PC-9 (cell line): ENCODE measurements at places on chromosomes 3 and 15.

- DNase-seq, result no peak
Observed at GRCh38 chr3:115325539-115325938, 178.5 kb upstream of the ZBTB20 start.

- DNase-seq, result no peak
Observed at GRCh38 chr3:119125742-119126504, 20.0 kb upstream of the TEX55 start.

GRCh38 chr15:31500766-31501449 lies 174.3 kb downstream of the KLF13 start:
- no peak for DNase-seq

GRCh38 chr3:64801856-64802255 lies 114.1 kb upstream of the ADAMTS9 start:
- DNase-seq, result no peak

DNA sequence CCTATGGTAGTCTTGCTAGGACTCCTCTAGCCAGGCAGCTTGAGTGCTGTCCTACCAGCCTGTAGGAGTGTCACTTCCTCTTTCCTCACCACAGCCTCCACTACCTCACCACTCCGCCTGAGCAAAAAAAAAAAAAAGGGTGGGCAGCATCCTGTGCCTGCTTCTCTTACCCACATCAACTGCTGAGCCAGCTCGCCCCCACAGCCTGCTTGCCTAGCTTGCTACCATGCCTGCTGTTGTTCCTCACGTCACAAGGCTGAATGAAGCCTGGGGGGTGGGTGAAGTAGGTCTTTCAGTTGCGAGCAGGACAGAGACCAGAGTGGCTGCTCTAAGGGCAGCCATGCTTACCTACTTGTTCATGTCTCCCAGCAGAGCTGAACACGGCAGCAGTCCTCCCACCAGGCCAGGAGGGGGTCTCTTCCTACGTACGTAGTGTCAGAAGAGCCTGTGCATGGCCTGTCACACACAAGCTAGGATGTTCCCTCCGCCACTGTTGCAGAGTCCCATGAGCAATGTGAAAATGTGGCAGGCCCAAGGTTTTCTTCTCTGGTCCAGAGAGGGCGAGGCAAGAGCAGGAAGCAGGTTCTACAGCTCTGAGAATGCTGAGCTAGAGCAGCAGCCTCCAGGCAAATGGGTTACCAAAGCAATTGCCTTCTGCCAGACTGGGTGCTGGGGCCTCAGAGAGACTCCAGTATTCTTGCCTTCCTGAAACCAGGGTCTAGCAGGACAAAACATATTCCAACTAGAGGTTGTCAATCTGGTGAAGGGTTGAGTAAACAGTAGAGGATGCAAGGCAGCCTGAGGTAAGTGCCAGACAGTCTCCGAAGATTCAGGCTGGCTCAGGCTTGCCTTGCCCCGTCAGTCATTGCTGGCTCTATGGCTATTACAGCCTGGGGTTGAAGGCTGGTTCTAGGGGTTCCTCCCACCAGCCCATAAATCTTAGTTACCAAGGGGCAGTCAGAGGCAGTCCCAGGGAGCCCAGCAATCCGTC lies 8.1 kb downstream of the PPM1M start:
- DNase-seq, result no peak

GRCh38 chr3:107272885-107273284 lies 104.4 kb upstream of the CCDC54 start:
- no peak for DNase-seq

DNA sequence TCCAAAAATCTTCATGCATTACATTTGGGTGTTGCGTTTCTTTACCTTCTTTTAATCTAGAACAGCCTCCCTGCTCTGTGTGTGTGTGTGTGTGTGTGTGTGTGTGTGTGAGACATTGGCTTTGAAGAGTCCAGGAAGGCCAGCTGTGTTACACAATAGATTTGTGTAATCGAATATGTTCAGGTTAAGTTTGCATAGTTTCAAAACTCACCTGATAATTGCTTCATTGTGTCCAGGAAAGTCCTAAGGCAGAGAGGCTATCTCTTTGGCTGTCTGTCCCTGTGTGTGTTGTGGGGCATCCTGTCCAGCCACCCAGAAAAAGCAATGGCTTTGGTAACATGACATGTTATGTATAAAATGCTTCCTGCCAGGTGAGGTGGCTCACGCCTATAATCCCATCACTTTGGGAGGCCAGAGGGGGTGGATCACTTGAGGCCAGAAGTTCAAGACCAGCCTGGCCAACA lies 37.5 kb downstream of the ZNF710 start:
- no peak for DNase-seq

- DNase-seq, result no peak
Observed at GRCh38 chr15:81190922-81191507, 5.7 kb upstream of the IL16 start.

DNA sequence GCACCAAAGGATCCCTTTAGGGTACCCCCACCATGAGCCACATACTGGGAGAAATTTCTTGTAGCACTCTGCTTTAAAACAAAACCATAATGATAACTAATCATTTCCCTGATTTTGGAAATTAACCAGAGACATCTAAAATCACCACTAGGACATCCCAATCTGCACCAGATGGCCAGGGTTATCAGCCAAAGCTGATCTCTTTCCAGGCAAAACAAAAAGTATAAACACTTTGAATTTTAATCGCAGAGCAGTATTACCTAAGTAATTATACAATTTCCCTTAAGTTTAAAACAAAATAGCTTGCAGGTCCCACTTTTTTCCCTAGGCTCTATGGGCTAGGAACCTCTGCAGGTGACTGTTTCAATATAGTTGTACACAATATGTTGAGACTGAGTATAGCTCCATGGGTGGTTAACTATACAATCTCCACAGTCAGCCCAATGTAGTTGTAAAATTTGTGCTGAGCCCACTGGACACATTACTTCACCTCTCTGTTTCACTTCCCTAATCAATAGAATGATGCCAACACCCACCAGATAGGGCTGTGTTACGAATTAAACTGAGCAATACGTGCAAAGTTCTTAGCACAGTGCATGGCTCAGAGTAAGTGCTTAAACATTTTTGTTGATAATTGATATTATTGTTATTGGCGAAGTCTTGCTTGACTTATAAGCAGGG lies 629 bp upstream of the NOX5 start:
- DNase-seq, result no peak

DNA sequence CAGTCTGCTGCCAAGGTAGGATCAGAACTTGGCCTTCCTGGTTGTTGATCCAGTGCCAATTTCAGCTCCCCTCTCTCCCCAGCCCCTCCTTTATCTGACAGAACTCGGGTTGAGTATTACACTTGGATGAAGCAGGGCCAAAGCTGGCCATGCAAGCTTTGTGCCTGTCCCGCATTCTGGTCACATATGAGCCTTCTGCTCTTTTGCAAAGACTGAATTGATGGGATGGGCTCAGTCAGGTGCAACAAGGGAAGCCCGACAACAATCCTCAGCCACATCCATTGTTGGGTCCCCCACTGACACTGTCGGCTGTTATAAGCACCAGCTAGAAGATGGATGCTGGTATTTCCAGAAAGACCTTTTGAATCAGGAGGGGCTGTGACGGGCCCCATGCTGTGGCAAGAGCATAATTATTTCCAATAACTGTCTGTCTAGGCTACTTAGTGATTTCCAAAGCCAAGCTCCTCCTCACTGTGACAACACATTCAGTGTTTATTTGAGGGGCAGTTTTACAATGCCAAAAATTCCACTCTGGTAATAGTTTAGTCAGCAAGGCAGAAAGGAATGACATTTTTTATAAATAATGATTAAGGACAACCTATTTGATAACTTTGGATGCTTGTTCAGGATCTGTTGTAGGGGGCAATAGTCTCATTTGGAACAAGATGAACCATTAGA lies 146.8 kb upstream of the FRMD4B start:
- no peak for DNase-seq

- no peak for DNase-seq
Observed at GRCh38 chr3:33424606-33425452, 15.4 kb downstream of the UBP1 start.

GRCh38 chr15:80455051-80455648 lies 51.0 kb downstream of the ARNT2 start:
- DNase-seq, result peak; percentile 35

DNA sequence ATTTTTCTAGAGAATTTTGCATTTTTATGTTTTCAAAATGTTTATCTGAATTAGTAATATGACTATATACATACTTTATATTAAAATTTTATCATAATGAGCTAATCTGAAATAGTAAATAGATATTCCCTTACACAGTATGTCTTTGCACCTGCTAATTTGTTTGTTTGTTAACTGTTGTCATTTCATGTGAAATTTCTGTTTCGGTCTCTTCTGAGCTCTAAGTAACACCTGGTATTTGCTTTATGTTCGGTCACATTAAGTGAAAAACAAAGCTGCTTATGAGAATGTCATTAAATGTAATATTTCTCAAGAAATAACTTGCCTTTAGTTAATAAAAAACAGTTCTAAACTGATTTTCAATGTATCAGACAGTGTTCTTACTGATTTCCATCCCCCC lies 61.1 kb downstream of the FNDC3B start:
- no peak for DNase-seq

- DNase-seq, result no peak
Observed at GRCh38 chr3:188993181-188993580, 178.6 kb upstream of the TPRG1 start.

DNA sequence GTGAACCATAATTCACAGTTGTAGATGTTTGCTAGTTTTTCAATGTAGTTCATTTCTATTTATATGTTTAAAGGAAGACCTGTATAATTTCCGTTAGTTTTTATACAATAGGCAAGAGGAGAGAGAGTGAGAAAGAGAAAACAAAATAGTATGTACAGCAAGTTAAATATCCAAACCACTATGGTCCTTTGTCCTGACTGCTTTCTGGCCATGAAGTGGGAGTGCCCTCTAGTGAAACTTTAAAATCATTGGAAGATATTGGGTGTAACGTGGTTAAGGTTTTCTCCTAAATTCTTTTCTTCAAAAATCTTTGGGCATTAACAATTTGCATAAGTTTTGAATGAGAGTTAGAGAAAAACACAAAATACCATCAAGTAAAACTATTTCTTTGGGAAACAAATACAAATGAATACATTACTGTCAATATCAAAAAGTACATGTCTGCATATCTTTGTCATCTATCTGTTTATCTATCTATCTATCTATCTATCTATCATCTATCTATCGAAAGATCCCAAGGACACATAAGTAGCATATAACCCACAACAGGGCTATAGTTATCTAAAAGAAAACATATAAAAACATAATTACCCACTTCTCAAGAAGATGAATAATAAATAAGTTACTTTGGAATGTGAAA lies 534.6 kb upstream of the ATP11B start:
- peak; percentile 24 for DNase-seq

DNA sequence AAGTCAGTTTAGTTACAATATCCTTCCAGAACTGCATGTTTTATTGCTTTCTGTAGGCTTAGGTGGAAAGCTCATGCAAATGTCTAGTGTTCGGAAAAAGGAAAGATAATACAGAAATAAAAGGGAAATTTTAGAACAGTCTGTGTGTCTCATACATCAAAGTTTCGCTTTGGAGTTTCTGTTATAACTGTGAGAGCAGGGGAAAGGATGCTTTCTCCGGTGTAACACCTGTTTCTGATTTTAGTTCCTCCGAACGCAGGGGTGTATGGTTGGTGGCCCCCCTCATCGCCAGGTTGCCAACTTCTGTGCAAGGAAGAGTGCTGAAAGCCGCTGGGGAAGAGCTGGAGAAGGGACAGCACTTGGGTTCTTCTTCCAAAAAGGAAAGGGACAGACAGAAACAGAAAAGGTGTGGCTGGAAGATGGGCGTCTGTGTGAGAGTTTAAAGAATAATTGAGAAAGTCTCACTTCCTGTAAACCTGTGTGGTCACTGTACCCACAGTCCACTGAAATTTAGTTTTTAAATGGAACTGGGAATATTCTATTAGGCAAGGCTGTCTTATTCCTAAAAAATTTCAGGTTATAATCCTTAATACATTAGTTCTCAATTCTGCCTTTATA lies 6.7 kb downstream of the P2RY12 start:
- no peak for DNase-seq

DNA sequence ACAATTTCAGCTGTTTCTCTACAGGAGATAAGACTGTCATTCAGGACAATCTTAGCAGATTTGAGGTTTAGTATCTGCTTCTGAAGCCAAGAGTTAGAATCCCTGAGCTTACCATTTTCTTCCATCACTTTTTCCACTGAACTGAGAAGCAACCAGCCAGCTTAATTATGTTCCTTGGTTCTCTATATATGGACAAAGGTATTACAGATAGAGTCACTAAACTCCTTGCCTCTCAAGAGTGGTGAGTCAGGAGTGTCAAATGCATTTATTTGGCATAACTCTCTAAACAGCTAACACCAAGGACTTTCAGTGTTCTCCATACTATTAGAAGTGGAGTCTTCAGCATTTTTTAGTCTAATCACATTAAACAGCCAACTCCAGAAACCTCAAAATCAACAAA lies 239.3 kb downstream of the ALCAM start:
- DNase-seq, result no peak

DNA sequence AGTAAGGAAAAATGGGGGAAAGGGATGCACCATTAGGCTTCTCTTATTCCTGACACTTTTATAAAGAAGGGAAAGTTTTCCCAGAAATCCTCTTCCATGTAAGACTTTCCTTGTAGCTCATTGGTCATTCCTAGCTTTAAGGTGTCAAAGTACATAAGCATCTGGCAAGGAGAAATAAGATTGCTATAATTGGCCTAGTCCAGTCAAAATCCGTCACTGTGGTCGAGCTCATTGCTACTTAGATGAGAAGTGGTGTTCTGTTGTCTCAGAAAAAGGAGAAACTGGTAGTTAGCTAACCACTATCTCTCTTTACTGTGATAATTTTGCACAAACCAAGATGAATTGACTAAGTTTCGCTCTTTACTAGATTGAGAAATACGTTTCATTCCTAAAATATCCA lies 370.1 kb downstream of the CNTN4 start:
- no peak for DNase-seq

GRCh38 chr3:45596290-45596791 lies 1.8 kb downstream of the LIMD1 start:
- no peak for DNase-seq

- DNase-seq, result no peak
Observed at GRCh38 chr3:28250999-28251398, 9.6 kb downstream of the CMC1 start.

- no peak for DNase-seq
Observed at GRCh38 chr3:143634991-143635390, 213.3 kb downstream of the SLC9A9 start.

DNA sequence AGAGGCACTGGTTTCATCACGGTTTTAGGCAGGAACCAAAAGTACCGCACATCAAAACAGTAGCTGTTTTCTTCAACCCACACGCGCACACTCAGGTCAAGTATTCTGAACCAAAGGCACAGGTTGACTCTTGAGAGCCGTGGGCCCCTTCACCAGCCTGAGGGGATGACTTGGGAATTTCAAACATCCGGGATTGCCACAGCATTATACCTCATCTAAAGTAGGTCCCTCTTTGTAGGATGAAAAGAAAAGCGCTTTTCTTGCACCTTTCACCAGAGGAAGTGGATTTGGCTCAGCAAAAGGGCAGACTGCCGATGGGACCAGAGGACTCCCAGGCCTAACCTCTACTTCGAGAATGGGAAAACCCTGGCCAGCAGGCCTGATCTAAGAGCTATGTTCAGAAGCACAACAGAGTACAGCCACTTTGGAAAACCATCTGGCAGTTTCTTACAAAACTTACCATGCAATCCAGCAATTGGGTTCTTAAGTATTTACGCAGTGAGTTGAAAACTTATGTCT lies 88.2 kb upstream of the PROK2 start:
- DNase-seq, result no peak
